ENCODE measurements at places on chromosomes 6 and 20.

- DNase-seq: no peak
These were observed 81.9 kb downstream of the ERMARD start for GRCh38 chr6:169833258-169833794.

GRCh38 chr20:41854765-41855164 lies 236.6 kb upstream of the CHD6 start:
- no peak for DNase-seq

DNA sequence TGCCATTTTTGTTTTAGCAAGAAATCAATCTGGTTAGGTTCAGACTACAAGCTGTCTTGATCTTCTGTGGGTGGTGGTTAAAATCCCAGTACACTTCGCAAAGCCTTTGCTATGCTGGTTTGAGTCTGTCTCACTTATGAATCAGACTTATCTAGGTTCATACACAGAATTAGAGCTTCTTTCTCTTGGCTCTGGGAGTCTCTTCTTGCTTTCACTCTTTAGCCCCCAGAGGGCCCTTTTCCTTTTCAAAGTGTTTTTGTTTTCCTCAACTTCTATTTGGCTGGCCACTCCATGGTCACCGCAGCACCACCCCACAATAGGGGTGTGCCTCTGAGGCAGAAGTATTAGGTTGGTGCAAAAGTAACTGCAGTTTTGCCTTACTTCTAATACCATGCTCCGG lies 21.3 kb downstream of the ECI2 start:
- DNase-seq: no peak

GRCh38 chr6:39882531-39882899 lies 51.7 kb downstream of the MOCS1 start:
- no peak for DNase-seq

DNA sequence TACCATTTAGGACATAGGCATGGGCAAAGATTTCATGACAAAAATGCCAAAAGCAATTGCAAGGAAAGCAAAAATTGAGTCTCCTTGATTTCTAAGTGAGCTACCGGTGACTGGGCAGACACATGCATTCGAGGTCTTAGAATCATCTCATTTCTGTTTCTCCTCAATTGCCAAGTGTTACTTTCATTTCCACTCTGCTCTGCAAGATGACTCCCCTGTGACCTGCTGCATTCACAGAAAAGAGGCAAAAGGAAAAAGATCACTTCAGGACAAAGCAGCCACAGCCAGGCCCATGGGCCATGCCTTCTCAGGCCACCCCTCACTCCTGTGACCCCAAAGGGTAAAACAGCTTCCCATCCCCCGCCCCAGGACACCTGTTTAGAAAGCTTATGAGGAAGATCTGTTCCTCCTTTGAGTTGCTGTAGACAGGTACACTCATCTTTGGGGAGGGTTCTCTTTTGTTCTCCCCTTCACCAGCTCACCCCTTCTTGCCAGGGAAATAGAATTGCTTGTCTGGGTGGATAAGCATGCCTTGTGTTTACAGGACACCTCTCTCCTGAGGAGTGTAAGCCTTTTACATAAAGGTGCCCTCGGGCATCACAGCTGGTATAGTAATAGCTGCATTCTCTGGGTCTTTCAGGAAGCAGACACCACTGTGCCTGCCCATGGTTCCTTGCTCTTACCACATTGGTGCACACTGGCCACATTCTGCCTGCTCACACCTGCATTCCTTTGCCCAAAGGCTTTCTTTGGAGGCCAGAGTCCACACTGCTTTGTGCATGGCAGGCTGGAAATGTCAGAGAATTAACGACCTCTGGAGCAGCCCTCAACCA lies 105.0 kb downstream of the SLC24A3 start:
- DNase-seq: no peak

- no peak for DNase-seq
These were observed 79.5 kb downstream of the CD83 start for GRCh38 chr6:14197118-14197517.

GRCh38 chr6:72042088-72042487 lies 155.7 kb downstream of the RIMS1 start:
- DNase-seq: no peak

DNA sequence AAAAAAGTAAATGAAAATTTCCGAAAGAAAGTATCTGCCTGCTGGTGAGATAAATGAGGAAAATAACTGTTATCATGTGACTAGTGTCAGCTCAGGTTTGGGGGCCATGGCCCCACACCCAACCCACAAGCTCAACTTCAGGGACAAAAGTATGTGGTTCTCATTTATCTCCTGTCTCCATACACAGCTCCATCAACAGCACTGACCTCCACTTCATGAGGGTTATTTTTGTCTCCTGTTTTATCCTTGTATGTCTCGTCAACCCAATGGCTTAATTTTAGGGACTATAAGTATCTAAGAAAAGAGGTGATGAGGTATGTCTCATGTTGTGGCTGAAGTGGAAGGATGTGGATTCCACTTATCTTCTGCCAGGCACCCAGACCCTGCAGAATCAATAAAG lies 271.6 kb upstream of the RIN2 start:
- DNase-seq: no peak

- no peak for DNase-seq
These were observed 158.8 kb downstream of the DLL1 start for GRCh38 chr6:170132011-170132521.

GRCh38 chr6:160667639-160668481 lies 3.8 kb upstream of the LPA start:
- peak; percentile 11 for DNase-seq

DNA sequence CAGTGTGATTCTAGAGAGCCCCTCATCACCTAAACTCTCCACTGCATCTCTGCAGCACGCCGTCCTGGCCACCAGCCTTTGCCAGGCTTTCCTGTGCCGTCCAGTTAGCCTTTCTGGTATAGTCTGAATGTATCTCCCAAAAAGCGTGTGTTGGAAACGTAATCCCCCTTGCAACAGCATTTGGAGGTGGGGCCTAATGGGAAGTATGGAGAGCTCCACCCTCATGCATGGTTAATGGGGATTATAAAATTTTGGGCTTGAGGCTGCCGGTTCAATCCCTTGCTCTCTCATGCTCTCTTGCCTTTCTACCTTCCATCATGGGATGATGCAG lies 53.4 kb downstream of the NEDD9 start:
- DNase-seq: no peak

- no peak for DNase-seq
These were observed 6.8 kb downstream of the MKKS start for GRCh38 chr20:10427060-10427692.

DNA sequence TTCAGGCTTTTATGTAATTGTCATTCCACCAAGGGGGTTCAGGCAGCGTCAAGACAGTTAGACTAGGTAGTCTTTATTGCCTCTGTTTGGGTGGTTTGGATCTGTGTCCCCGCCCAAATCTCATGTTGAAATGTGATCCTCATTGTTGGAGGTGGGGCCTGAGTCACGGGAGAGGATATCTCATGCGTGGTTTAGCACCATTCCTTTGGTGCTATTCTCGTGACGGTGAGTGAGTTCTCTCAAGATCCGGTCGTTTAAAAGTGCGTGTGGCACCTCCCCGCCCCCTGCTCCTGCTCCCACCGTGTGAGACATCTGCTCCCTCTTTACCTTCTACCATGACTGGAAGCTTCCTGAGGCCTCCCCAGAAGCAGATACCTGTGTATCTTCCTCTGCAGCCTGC lies 51.3 kb upstream of the FOXC1 start:
- no peak for DNase-seq

GRCh38 chr6:16227048-16227562 lies 11.3 kb upstream of the GMPR start:
- DNase-seq: no peak

- no peak for DNase-seq
These were observed 9.2 kb downstream of the TGM3 start for GRCh38 chr20:2305029-2305428.

- DNase-seq: no peak
These were observed 721.4 kb upstream of the FLRT3 start for GRCh38 chr20:15058841-15059240.

GRCh38 chr6:47437592-47437991 lies 40.0 kb upstream of the CD2AP start:
- DNase-seq: no peak

- DNase-seq: no peak
These were observed 220.8 kb upstream of the FOXA2 start for GRCh38 chr20:22805219-22805618.

- DNase-seq: no peak
These were observed 139.9 kb downstream of the MOXD1 start for GRCh38 chr6:132261354-132261753.

- DNase-seq: no peak
These were observed 218.6 kb downstream of the DLL1 start for GRCh38 chr6:170072246-170072645.

DNA sequence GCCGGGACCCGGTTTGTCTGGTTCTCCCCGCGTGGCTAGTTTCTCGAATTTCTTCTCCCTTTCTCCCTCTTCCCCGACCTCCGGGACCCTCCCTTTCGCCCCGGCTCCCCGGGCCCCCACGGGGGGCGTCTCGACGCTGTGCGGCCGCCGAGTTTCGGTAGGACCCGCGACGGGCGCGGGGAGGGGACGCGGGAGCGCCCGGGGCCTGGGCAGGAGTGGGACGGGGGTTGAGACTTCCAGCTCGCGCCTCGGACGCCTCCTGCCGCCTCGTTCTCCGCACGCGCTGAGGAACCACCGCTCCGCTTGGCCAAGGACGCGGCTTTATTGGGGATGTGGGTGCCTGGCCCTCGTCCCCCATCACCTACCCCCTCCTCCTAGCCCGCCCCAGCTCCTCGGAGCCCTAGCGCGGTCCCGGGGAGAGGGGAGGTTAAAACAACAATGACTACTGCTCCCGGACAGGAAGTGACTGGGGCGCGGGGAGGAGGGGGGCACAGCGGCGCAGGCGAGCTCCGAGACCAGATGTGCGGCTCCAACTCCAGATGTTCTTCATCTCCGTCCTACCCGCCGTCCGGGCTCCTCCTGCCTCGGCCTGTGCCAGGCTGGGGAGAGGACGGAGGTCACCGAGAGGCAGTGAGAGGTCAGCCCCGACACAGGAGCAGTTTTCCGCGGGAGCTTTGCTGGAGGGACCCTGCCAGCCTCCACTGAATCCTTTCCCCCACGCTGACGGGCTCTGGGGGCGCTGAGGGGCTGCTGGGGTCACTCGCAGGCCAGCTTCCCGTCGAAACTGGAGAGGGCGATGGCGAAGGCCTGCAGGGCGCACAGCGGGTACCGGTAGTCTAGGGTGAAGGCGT lies 917 bp upstream of the TEAD3 start:
- no peak for DNase-seq

- no peak for DNase-seq
These were observed 101.3 kb upstream of the MLN start for GRCh38 chr6:33905071-33905609.

- no peak for DNase-seq
These were observed 382.3 kb downstream of the CD83 start for GRCh38 chr6:14499841-14500240.

GRCh38 chr6:57313711-57314471 lies 3.5 kb upstream of the PRIM2 start:
- DNase-seq: no peak

GRCh38 chr6:15036690-15037245 lies 209.1 kb upstream of the JARID2 start:
- no peak for DNase-seq

DNA sequence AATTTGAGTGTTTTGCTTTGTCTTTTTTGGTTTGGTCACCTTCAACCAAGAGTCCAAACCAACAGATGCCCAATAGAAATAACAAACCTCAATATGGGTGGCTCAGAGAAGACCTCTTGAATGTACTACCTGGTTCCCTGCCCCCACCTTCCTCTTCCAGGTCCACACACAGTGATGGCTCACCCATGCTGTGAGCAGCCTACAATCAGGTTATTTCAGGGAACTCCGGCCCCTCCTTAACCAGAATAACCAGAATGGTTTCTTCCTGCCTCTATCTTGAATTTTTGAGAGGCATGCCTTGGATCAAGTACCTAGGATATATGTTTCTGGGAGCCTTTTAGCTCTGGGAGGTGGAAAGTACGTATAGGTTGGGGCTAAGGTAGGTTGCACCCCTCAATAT lies 327.1 kb upstream of the PRDM1 start:
- DNase-seq: no peak

DNA sequence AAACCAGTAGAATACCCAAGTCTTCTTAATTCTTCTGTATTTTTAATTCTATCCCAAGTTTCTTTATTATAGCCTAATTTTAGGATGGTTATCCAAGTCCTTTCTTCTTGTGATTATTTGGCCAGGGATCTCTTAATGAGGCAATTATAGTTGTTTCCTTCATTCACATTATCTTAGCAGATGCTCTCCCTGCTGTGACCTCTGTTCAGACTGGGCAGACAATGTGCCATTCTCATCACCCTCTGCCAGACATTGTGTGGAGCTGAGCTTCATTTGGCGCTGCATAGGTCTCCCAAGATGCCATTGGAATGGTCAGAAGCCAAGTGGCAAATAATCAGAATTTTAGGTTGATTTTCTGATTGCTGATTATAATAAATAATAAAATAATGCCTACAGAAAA lies 79.4 kb downstream of the LIN28B start:
- DNase-seq: no peak

DNA sequence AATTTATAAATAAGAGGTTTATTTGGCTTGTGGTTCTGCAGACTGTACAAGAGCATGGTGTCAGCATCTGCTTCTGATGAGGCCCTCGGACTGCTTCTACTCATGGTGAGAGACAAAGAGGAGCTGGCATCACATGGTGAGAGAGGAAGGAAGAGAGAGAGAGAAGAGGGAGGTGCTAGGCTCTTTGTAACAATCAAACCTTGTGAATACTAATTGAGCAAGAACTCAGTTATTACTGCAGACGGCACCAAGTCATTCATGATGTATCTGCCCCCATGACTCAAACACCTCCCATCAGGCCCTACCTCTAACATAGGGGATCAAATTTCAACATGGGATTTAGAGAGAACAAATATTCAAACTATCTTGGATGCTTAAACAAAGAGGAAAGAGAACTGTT lies 6.3 kb upstream of the SIRPG start:
- DNase-seq: no peak

- DNase-seq: no peak
These were observed 14.9 kb downstream of the MTFR2 start for GRCh38 chr6:136235233-136235564.

DNA sequence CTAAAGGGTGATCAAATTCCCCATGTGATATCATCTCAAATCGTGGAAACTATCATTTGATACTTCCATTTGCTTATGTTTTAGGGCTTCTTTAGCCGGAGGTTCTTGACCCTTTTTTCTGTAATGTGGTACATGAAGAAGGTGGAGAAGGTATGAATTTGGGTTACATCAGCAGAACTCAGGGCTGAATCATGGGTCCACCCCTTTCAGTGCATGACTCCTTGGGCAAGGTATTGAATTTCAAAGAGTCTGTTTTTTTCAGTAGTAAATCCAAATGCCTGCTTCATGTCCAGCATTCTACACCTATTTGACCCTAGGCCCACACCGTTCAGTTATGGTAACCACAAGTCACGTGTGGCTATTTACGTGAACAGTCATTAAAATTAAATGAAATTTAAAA lies 30.6 kb upstream of the QKI start:
- no peak for DNase-seq

- DNase-seq: no peak
These were observed 35.5 kb upstream of the TSHZ2 start for GRCh38 chr20:52936351-52937340.

- DNase-seq: no peak
These were observed 60.5 kb upstream of the SLC22A23 start for GRCh38 chr6:3517350-3517749.
